ENCODE measurements at places on chromosomes 5 and 9.

- no peak overlapping the region for H3K27ac ChIP-seq
- H3K27me3 ChIP-seq: peaks cover 12% of the 10 kb centered on the region
- H3K4me3 ChIP-seq: no peak overlapping the region
- H3K4me1 ChIP-seq: no peaks in the 10 kb centered on the region
- H3K36me3 ChIP-seq: no peaks in the 10 kb centered on the region
- DNase-seq: no peak
Observed at GRCh38 chr5:53017383-53017782, 28.2 kb downstream of the ITGA2 start.

DNA sequence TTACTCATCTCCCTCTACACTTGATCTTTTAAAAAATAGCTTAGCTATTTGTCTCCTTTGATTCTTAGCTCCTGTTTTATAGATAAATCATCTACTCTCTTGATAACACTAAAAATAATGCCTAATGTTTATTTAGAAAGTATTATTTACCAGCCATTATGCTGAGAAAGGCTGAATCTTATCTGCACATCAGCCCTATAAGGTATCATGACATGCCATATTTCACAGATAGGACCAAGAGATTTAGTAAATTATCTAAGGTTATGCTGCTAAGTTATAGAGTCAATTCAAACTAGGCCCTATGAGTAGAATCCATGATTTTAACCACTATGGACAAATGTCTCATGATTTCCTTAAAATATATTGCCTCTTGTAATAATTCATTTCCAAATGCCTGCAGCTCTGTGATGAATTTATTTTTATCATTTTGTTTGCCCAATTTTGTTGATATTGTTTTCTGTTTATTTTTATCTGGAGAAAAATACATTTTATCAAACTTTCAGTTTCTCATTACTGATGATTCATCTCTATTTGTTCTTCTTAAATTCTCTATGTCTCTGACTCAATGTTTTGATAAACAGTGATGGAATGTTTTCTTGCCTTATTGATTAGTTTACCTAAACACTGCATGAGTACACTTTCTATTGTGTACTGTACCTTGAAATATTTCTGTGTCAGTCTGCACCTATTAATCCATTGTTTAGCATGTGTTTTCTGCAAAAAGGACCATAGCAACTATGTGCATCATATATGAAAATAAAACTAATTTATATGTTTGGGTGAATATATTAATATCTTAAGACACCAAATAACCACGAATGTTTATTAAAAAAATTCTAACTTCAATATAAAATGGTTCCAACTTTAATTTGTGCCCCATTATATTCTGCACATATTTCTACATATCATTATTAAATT is 300.8 kb downstream of the CDH9 start:
- no peaks in the 10 kb centered on the region for H3K36me3 ChIP-seq
- no peak for DNase-seq

- DNase-seq: no peak
- peak overlapping the region; percentile 61 for H3K27ac ChIP-seq
- no peaks in the 10 kb centered on the region for H3K27me3 ChIP-seq
- H3K36me3 ChIP-seq: peaks cover 22% of the 10 kb centered on the region
Observed at GRCh38 chr5:142779163-142779840, 9.1 kb downstream of the ARHGAP26 start.

GRCh38 chr5:45038366-45038987 is 229.7 kb downstream of the MRPS30 start:
- no peak overlapping the region for H3K4me3 ChIP-seq
- H3K27ac ChIP-seq: no peak overlapping the region
- H3K4me1 ChIP-seq: no peaks in the 10 kb centered on the region

DNA sequence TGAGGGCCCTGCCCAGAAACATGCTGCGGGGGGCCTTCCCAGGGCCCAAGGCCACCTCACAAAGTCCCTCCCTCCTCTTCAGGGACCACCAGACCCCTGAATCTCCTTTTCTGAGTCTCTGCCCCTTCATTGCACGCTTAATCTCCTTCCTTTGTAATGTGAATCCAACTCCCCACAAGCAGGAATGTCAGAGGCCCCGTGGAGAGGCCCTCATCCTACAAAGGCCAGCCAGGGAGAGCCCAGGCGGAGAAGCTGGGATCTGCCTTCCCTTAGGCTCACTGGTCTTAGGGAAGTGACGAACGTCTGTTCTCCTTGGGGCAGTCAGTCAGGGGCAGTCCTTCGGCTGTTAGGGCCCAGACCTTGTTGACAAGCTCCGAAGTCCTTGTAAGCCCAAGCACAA is 2.3 kb downstream of the SMIM33 start:
- DNase-seq: no peak
- H3K4me3 ChIP-seq: peak overlapping the region; percentile 92
- H3K36me3 ChIP-seq: peaks cover 24% of the 10 kb centered on the region
- H3K27ac ChIP-seq: peak overlapping the region; percentile 96
- no peaks in the 10 kb centered on the region for H3K27me3 ChIP-seq

- peaks cover 10% of the 10 kb centered on the region for H3K36me3 ChIP-seq
- no peaks in the 10 kb centered on the region for H3K4me1 ChIP-seq
- no peak overlapping the region for H3K27ac ChIP-seq
- H3K27me3 ChIP-seq: no peaks in the 10 kb centered on the region
- no peak for DNase-seq
Observed at GRCh38 chr9:112135706-112136105, 39.4 kb downstream of the SUSD1 start.

DNA sequence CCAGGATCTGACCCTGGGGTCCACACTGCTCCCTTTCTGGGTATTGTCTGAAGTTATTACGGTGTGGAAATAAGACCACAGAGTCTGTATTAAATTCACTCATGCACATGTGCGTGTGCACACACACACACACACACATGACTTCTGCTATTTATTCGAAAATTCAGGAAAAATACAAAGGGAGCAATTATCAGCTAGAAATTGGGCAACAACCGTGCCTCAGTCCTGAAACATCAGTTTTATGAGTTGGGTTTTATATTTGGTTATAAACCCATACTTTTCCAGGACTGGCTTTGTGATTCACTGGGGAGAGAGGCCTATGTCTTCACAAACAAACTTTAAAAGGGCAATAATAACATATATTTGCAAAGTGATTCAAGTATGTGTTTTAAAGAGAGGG is 90.2 kb downstream of the ANGPTL2 start:
- H3K4me3 ChIP-seq: no peak overlapping the region
- no peaks in the 10 kb centered on the region for H3K27me3 ChIP-seq
- no peak overlapping the region for H3K27ac ChIP-seq
- no peak for DNase-seq
- no peaks in the 10 kb centered on the region for H3K36me3 ChIP-seq
- H3K4me1 ChIP-seq: no peaks in the 10 kb centered on the region

GRCh38 chr5:76273206-76273885 is 129.7 kb upstream of the IQGAP2 start:
- DNase-seq: no peak
- H3K27me3 ChIP-seq: no peaks in the 10 kb centered on the region
- no peak overlapping the region for H3K4me3 ChIP-seq
- peaks cover 5% of the 10 kb centered on the region for H3K4me1 ChIP-seq
- peaks cover 6% of the 10 kb centered on the region for H3K36me3 ChIP-seq

GRCh38 chr9:137353223-137354152 is 51.4 kb upstream of the NRARP start:
- no peaks in the 10 kb centered on the region for H3K27me3 ChIP-seq
- DNase-seq: no peak

DNA sequence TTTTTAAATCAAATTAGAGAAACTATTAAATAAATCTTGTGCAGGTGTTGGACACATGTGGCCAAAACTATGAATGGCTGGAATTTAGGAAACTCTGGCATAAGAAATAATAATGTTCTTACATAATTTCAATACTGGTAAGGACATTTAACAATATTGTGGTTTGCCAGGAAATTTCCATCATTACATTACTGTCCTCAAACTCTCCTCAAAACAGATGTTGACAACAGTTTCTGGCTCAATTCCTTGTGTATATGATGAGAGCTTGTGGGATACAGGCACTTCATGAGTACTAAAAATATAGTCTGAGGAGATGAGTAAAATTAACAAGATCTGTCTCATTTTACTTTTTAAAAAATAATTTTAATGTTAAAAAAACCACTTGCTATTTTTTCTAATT is 27.9 kb downstream of the MCTP1 start:
- no peak overlapping the region for H3K27ac ChIP-seq
- DNase-seq: no peak
- no peaks in the 10 kb centered on the region for H3K36me3 ChIP-seq
- H3K4me3 ChIP-seq: no peak overlapping the region
- H3K27me3 ChIP-seq: peaks cover 6% of the 10 kb centered on the region

- DNase-seq: no peak
- H3K4me1 ChIP-seq: no peaks in the 10 kb centered on the region
Observed at GRCh38 chr5:78078858-78079257, 215.6 kb downstream of the AP3B1 start.

- no peaks in the 10 kb centered on the region for H3K36me3 ChIP-seq
- DNase-seq: no peak
- H3K4me3 ChIP-seq: peak overlapping the region; percentile 75
- H3K27ac ChIP-seq: no peak overlapping the region
Observed at GRCh38 chr5:76819851-76820525, 1.2 kb downstream of the F2RL1 start.

DNA sequence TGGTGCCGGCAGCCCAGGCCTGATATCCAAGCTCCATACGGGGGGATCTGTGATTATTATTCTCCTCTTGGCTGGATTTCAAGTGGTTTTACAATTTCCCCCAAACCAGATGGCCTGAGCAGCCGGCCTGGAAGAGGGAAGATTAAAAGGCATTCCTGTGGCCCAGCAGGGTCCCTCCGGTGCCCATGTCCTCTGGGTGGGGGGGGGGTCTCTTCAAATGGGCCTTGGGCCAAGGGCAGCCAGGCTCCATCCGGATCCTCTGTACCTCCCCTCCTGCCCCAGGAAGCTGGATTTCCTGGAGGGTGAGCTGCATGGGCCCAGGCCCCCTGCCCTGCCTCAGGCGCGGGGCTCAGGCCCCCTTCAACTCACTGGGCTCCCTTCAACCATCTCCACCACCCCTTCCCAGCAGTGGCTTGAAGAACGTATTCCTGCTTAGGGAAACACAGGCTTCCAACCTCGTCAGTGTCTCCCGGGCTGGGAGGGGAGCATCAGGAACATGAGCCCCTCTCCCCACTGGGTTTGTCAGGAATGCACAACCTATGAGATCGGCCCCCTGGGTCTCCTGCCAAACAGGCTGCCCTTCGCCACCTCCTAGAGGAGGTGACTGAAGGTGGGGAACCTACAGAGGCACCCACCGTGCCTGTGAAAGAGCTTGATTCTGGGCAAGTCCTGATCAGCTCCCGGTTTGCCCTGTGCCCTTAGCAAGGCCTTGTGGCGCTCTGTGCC is 62.9 kb upstream of the ORM1 start:
- no peak for DNase-seq
- no peak overlapping the region for H3K27ac ChIP-seq
- H3K36me3 ChIP-seq: no peaks in the 10 kb centered on the region
- no peak overlapping the region for H3K4me3 ChIP-seq

DNA sequence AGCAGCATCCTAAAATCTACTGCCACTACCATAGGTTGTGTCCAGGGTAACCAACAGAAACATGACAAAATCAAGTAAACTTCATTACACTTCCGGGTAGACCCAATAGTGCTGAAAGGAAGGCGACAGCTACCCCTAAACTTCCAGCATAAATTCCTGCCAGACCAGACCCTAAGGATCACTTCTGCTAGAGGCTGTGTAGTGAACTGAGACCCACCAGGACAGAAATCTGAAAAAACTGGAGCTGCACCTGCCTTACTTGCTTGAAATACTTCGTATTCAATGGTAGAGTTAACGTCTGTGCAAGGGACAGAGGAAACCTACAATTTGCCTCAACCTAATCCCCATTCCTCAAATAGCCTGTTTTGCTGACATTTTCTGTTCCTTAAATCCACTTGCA is 1.0 kb upstream of the SECISBP2 start:
- peak overlapping the region; percentile 99 for H3K27ac ChIP-seq
- peak overlapping the region; percentile 86 for H3K4me3 ChIP-seq
- peaks cover 34% of the 10 kb centered on the region for H3K4me1 ChIP-seq
- H3K36me3 ChIP-seq: peaks cover 32% of the 10 kb centered on the region
- no peaks in the 10 kb centered on the region for H3K27me3 ChIP-seq

GRCh38 chr5:998246-999031 is 10.2 kb upstream of the NKD2 start:
- no peak overlapping the region for H3K27ac ChIP-seq
- no peak for DNase-seq
- peaks cover 6% of the 10 kb centered on the region for H3K4me1 ChIP-seq
- no peak overlapping the region for H3K4me3 ChIP-seq

DNA sequence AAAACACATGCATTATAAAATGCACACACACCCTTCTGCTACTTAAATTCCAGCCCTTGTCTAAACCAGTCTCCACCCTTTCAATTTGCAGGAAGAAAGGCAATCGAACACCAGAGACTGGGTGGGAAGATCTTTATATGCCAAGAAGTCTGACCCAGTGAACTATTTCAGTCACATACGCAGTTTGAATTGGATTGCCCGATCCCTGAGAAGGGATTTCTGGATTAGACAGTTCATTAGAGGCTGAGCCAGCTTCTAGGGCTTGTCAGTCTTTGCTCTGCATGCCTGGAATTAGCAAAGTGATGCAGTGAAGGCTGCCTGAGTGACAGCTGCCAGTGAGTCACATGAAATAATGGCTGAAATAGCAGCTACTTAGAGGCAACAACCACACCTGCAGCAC is 159.9 kb downstream of the PPP2R2B start:
- no peak overlapping the region for H3K27ac ChIP-seq
- no peak for DNase-seq
- H3K4me1 ChIP-seq: peaks cover 10% of the 10 kb centered on the region

DNA sequence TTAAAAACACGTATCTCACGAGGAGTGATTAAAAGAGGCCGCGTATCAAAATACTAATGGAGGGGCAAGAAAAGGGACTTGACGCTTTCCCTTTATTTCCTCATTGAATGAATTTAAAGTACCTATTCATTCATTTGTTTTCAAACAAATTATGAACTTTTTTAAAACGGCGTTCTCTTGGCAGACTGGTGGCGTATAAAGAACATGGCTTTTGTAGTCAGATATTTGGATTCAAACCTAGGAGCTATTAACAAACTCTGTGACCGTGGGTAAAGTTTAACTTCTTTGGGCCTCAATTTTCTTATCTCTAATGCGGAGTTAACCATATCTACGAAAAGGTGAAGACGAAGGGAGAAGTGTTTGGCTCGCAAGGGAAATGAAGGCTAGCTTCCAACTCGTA is 876 bp downstream of the CAAP1 start:
- no peaks in the 10 kb centered on the region for H3K27me3 ChIP-seq
- peaks cover 34% of the 10 kb centered on the region for H3K4me1 ChIP-seq
- H3K36me3 ChIP-seq: peaks cover 17% of the 10 kb centered on the region
- DNase-seq: no peak
- H3K4me3 ChIP-seq: peak overlapping the region; percentile 100
- H3K27ac ChIP-seq: peak overlapping the region; percentile 100

DNA sequence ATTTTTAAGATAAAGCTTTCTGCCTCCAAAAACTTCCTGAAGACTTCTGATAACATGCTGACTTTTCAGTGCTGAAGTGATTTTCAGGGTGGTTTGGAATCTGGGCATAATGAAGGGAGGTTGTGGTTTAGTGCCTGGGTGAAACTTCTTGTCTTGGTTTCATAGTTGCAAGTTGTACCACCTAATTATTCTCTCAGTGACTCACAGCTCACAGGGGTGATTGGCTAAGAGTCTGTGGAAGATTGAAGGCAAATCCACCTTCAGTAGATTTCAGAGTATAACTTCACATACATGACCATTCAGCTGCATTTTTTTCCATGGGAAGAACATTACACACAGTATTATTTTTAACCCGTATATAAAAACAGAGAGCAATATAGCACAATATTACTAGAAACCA is 199.9 kb downstream of the PTTG1 start:
- DNase-seq: no peak
- no peak overlapping the region for H3K4me3 ChIP-seq
- peaks cover 38% of the 10 kb centered on the region for H3K27me3 ChIP-seq
- H3K36me3 ChIP-seq: no peaks in the 10 kb centered on the region
- no peaks in the 10 kb centered on the region for H3K4me1 ChIP-seq

All from effector memory CD8-positive, alpha-beta T cell (primary cell).